ENCODE measurements at places on chromosomes 5 and 9. TPM values are rescaled to one million over a fixed set of nuclear protein-coding genes. Genes with fewer than 3 reads are reported as not detected.

Gene MLANA
- not detected for total RNA-seq

Gene SPINK1
- total RNA-seq, result not detected

Gene ZNF462
- total RNA-seq, result 18.8 TPM

Gene GMCL2
- total RNA-seq, result not detected
